Esophagus mucosa (tissue), 1 donor: ENCODE measurements at places on chromosomes 3 and 15.

DNA sequence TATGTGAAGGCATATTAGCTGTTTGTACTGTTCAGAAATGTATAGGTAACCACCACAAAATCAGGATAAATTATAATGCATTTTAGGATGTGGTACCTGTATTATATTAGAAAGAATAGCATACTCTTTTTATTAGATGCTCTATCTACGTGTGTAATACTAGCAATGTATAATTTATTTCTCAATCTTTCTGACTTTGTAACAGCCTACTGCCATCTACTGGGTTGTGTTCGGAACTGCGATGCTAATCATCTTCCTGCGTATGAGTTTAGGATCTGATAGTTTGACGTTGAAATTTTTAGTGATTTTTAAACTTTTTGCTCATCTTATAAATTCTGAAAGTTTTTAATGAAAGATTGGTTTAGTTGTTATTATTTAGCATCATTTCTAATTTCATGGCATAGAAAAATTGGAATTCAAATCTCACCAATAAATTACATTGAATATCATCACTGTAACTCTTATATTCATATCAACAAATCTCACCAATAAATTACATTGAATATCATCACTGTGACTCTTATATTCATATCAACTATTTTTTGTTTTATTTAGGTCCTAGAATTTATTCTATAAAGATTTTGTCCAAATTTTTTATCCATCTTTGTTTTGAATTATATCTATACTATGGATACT is 322.7 kb upstream of the ZNF717 start:
- ATAC-seq, result peak; percentile 67

DNA sequence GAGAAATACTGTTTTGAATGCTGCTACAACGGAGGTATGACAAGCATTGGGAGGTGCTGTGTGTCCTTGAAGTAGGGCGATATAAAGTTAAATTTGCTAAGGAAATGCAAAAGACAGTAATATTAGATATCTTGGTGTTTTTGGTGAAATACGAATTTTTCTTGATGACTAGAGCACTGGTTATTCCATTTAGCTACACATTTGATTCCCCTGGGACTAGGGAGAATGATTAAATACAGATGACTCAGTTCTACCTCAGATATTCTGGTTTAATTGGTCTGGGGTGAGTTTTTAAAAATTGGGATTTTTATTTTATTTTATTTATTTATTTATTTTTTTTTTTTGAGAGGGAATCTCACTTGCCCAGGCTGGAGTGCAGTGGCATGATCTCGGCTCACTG is 18.7 kb upstream of the GADL1 start:
- ATAC-seq, result no peak

GRCh38 chr3:160796813-160797164 is 40.8 kb downstream of the PPM1L start:
- peak; percentile 96 for ATAC-seq

GRCh38 chr15:99441871-99442251 is 123.9 kb upstream of the MEF2A start:
- ATAC-seq, result no peak

- ATAC-seq, result no peak
These were observed 248.9 kb downstream of the TJP1 start for GRCh38 chr15:29573197-29573838.

GRCh38 chr15:31405200-31405920 is 78.7 kb downstream of the KLF13 start:
- no peak for ATAC-seq

- peak; percentile 67 for ATAC-seq
These were observed at the start of gene BOC for GRCh38 chr3:113211330-113212149. TSS of gene BOC (plus strand) at chr3:113211557. CDS start at chr3:113249803, 38,246 bp downstream.

DNA sequence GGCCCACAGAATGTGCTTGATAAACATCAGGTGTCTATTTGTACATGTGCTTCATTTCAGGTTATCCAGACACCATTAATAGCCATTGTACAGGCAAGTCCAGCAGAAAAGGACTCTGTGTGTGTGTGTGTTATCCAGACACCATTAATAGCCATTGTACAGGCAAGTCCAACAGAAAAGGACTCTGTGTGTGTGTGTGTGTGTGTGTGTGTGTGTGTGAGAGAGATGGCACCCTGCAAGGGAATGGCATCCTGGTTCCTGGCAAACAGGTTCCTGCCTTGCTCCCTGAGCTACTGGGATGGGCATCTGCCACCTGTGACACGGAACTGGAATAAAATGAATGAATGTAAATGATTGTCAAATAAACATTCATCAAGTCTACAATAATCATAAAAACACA is 11.7 kb downstream of the SUCLG2 start:
- peak; percentile 21 for ATAC-seq

DNA sequence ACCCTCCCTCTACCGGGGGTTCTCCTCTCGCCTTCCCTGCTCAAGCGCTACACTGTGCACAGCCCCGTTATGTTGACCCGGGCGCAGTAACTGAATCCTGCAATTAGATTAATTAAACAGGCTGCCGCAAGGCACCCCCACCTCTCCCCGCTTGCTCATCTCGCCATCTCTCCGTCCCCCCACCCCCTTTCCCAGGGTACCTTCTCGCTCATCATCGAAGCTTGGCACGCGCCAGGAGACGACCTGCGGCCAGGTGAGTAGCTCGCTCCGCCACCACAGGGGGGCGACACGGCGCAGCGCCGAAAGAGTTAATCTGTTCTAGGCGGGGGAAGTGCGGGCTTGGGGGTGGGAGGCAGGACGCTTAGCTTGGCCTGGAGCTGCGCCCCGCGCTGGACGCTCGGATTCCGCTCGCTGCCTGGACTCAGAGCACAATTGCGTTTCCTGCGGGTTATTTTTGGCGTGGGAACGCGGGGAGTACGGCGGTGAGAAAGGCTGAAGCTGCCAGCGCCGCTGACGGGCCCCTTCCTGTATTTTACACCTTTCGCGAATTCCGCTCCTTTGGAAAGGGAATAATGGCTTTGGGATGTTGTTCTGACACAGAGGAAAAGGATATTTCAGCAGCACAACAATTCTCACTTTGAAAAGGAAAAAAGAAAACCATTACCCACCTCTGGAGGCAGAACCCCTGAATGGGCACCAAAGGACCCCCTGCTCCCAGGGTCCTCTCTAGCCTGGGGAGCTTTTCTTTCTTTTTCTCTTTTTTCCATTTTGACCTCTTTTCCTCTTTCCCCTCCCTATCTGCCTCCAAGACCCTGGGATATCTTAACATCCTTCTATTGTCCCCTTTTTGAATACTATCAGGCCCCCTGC is 1.5 kb downstream of the DLL4 start:
- ATAC-seq, result peak; percentile 11

DNA sequence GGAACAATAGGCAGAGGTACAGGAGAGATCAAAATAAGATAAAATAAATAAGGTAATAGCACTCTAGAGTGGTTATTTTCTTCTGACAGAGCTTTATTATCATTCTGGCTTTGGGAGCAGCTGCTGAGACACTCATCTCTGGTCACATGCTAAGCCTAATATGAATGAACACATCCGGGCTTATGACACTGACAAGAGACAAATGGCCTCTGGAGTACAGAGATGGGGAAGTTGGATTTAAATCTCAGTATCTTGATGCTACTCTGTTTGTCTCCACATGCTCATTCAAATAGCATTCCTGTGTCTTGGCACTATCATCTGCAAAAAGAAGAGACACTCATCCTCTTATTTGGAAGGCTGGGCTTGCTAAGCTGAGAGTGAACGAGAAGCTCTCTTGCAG is 55.6 kb downstream of the TMEM45A start:
- ATAC-seq, result peak; percentile 84

DNA sequence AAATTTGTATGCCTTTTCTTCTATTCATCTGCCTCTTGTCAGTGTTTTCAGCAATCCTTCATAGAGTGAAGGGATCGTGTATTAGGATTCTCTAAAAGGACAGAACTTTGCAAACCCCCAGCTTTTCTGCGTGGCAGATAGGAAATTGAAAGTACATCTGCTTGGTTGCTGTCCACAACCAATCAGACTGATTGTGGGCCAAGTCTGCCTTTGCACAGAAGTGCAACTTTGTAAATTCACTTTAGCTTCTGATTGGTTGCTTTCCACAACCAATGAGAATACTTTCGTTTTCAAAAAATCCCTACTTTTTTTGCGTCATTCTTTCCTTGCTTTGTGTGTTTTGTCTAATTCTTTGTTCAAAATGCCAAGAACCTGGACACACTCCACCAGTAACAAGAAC is 847.4 kb downstream of the FHIT start:
- no peak for ATAC-seq

DNA sequence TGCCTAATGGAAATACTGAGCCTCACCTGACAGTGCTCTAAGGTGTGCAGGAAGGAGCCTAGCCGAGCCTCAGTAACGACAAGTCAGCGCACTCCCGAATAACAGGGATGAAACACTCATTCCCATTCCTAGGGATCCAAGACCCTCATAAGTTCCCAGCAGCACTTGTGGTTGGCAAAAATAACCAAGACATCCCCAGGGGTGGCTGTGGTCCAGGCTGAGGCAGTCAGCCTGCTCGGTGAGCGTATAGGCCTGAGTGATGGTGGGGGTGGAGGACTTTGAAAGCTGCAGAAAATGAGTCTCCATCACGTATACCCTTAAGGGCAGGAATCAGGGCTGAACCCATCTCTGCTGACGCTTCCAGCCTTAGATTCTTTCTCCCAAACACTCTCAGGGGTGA is 120.1 kb downstream of the SMAD6 start:
- no peak for ATAC-seq

DNA sequence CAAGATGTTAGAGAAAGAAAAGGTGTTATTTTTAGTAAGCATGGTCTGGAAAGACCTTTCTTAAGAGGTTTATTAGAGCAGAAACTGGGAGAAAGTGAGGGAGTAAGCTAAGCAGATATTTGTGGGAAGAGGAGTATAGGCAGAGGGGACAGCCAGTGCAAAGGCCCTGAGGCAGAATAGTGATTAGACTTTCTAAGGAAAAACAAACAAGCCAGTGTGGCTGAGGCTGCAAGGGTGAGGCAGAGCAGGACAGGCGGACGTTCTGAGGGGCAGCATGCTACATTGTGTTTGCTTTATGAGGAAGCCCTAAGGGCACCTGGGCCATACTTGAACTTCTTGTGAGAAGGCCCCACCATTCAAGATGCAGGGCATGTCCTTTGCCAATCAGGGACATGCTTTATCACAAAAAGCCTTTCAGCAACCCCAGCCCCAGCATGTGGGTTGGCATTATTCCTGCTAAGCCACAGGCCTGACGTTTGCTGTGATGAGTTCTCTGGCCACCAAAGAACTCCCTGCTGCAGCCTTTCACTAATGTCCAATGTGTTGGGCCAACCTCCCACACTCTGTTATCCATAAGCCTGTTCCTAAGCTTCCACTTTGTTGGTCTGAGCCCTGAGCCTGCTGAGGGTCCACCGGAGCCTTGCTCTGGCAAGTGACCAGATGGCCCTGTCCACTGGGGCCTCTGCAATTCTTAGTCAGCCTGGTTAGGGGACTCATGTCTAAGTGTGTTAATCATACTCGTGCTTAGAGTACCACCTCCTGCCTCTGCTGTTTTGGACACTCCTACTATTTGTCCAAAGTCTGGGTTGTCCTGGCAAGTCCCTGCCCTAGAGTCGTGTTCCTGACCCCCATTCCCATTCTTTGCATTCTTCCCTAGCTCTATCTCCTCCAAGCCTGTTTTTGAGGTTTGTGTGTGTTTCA is 209.9 kb upstream of the CTNNB1 start:
- ATAC-seq, result no peak

- ATAC-seq, result no peak
These were observed 106.3 kb downstream of the ZBTB20 start for GRCh38 chr3:115040673-115041286.

- ATAC-seq, result no peak
These were observed 26.3 kb downstream of the PXYLP1 start for GRCh38 chr3:141257961-141258360.

- ATAC-seq, result no peak
These were observed 408.2 kb upstream of the RASGRP1 start for GRCh38 chr15:38972831-38973230.

GRCh38 chr15:32649342-32649741 is 7.8 kb downstream of the SCG5 start:
- no peak for ATAC-seq

DNA sequence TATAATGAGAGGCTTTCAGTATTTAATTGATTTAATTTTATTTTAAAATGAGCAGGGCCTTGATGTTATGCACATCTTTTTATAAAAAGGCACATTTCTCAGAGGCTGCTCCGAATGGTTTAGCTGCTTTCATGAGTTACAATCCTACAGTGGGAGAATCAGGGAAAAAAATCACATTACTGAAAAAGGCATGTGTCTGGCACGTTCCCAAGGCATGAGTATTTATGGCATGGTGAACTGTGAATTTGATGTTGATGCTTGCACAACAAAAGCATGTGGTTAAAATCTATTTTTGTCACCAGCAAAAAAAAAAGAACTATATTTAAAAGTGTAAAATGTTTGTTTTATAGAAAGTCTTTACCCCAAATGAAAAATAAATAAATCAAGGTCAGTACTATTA is 485.2 kb upstream of the ROBO2 start:
- ATAC-seq, result no peak

GRCh38 chr3:171944118-171945016 is 95.0 kb upstream of the FNDC3B start:
- ATAC-seq, result no peak

DNA sequence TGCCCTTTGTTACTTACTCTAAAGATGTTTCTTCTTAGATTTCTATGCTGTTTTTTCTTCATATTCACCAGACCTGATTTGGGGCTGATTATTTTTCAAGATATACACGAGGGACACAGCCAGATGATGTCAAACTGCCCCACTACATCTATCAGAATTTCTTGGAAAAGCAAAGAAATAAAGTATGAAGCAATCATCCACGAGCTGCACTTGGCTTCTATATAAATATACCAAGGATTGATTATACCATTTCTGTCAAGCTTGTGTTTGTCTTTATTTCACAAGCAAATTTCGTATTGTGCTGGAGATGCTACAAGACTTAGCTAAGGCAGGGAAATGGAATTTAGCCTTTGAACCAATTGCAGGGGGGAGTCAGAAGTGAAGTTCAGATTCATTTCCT is 715.1 kb upstream of the NR2F2 start:
- ATAC-seq, result no peak

GRCh38 chr3:175155172-175155571 is 296.0 kb downstream of the NAALADL2 start:
- no peak for ATAC-seq

GRCh38 chr3:131360191-131360755 is 21.3 kb upstream of the NUDT16 start:
- ATAC-seq, result no peak

DNA sequence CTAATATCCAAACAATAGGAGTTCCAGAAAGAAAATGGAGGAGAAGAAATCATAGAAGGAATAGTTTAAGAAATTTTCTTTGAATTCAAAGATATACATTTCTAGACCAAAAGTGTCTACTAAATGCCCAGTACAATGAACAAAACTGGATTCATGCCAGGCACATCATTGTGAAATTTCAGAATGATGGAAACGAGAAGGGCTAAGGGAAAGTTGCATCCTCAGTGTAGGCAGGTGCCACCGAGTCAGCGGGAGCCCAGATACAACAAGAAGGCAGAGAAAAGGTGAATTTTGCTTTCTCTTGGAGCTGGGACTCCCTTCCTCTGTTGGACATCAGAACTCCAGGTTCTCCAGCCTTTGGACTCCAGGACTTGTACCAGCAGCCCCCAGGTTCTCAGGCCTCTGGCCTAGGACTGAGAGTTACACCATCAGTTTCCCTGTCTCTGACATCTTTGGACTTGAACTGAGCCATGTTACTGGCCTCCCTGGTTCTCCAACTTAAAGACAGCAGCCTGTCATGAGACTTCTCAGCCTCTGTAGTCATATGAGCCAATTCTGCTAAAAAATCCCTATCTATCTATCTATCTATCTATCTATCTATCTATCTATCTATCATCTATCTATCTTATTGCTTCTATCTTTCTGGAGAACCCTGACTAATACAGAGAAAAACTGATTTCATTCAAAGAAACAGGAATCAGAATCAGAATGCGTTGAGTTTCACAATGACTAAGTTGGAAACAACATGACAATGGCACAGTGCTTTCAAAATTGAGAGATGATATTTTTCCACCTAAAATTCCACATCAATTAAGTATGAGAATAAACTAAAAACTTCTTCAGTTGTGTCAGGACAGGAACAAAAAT is 207.7 kb downstream of the FAM43A start:
- ATAC-seq, result no peak
